ENCODE measurements at places on chromosomes 6 and 20.

- no peak for DNase-seq
These were observed 31.0 kb upstream of the ASIP start for GRCh38 chr20:34210271-34210670.

DNA sequence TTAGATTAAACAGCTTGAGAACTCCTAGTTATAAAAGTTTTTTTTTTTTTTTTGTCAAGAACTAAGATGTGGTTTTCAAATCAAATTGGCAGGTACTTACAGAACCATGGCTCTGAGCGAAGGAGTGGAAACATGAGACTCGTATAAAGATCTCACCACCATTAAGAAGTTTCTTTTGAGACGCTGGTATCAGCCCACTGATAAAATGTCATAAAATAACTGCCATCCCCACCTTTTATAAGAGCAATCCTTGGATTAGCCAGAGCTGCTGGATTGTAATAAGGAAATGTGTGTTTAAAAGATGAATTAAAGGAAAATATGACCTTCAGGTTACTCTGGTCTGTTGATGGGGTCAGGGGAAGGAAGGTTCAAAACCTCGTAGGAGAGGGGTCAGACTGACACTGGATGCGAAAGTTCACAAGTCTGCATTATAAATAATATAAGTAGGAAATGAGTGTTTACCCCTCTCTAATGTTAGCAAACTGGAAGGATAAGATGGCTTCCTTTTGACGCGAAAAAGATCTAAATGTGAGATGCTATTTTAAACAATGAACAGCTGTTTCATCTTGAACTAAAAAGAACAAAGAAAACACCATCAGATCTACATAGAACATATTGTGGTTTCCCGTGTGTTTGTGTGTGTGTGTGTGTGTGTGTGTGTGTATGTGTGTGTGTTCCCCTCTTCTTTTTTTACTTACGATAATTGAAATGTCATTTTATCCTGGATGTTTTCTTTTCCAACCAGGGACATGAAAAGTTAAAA is 386.8 kb upstream of the JAG1 start:
- DNase-seq: no peak

DNA sequence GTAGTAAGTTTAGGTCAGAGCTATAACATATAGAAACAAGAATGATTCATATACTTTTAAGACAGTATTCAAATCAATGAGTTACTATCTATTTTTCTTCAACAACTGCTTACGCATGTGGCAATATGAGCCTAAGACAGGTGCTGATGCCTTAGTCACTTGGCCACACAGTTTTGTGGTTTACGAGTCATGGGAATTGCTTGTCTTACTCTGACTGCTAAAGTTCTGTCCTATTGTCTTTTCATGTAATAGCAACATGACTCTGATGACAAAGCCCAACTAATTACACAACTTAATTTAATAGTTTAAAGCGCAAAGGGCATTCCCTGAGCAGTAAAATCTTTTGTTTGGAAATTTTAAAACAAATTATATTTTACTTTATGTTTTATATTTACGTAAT is 159.3 kb upstream of the CENPW start:
- DNase-seq: no peak

GRCh38 chr6:70394518-70395300 is 18.6 kb upstream of the FAM135A start:
- DNase-seq: no peak

DNA sequence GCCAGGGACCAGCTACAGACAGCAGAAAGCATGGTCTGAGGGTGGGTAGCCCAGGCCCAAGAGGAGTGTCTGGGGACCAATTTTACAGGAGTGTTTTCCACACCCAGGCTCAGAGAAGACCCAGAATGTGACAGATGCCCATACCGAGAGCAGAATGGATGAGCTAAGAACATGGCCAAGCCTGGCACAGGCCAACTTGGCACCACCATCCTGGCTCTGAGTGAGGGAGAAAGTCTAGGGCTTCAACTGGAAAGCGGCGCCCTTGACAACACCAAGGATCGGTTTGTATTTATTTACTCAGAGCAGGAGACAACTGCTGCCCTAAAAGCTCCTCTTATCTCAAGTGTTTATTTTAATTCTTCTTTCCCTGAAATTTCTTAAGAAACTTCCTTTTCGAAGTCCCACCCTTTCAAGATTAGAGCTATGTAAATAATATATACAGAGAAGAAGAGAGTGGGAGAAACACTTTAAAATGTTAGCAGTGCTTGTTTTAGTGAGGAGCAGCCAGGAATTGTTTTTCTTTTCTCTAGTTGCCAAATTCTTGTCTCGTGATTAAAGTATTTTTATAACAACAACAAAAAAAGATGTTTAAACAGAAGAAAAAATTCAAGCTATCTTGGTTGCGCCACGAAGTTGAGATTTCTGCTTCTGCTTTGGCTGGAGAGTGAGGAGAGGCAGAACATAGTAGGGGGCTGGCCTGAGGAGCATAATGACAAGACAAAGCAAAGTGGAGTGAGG is 16.2 kb downstream of the TNXB start:
- DNase-seq: no peak

DNA sequence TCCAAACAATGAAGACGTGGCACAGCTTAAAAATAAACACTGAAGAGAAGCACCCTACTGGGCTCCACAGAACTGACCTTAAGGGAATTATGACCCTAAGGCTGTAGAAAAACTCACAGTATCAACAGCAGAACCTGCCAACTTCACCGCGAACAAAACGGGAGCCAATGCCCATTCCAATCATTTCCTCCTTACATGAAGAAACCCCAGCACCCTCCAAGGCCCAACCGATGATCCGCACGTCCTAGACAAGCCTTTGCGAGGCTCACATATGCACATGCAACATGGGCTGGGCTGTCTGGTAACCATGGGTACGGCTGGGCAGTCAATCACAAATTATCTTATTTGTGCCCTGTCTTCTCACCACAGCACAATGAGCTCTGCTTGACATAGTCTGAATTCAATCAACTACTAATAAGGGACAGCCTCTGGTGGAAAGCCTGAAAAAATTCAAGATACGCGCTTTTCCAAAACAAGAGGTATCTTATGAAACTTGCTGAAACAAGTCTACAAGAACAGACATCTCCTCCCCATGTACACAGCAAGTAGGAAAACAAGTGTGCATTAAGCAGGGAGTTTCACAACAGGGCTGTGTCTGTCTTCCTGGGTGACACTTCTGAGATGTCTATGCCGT is 1.7 kb downstream of the DIDO1 start:
- no peak for DNase-seq

DNA sequence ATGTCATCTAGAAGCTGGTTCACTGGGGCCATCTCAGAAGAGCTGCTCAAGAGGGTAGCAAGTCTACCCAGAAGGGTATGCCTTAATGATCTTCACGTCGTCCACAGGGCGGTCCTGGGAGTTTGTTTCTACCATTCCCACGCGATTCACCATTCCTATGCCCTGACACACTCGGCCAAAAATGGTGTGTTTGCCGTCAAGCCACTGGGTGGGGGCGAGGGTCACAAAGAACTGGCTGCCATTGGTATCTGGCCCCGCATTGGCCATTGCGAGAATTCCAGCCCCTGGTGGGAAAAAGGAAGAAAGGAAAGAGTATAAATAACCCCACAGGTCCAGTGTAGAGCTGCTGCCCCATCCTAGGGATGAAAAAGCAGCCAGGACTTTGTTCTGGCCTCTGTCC is 16.5 kb upstream of the CPNE5 start:
- no peak for DNase-seq

DNA sequence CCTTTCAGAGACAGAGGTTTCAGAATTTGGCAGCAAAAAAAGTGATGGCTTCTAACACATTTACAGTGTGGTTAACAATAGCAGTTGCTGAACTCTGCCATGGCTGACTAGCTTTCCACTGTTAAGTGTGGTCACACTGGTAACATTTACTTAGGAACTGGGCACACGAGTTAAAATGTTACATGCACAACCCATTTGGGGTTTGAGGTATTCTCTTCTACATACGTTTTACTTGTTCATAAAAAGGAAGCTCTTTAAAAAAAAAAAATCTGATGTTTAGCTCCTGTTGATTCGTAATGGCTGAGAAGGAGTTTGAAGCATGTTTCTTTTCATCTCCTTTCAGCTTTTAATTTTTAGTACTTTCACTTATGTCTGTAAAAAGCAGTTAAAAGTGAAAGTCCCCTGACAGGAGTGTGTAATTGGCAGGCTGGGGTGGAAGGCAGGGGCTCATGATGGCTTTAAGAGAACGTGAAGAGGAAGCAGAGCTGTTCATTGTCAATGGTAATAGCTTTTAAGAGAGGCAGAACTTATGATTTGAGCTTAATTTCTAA is 245.9 kb downstream of the FARS2 start:
- DNase-seq: no peak

GRCh38 chr20:37276494-37277252 is 12.8 kb upstream of the MANBAL start:
- peak; percentile 87 for DNase-seq

GRCh38 chr6:25219917-25220278 is 59.3 kb upstream of the CARMIL1 start:
- no peak for DNase-seq

GRCh38 chr20:6184086-6184485 is 61.3 kb upstream of the FERMT1 start:
- DNase-seq: no peak

DNA sequence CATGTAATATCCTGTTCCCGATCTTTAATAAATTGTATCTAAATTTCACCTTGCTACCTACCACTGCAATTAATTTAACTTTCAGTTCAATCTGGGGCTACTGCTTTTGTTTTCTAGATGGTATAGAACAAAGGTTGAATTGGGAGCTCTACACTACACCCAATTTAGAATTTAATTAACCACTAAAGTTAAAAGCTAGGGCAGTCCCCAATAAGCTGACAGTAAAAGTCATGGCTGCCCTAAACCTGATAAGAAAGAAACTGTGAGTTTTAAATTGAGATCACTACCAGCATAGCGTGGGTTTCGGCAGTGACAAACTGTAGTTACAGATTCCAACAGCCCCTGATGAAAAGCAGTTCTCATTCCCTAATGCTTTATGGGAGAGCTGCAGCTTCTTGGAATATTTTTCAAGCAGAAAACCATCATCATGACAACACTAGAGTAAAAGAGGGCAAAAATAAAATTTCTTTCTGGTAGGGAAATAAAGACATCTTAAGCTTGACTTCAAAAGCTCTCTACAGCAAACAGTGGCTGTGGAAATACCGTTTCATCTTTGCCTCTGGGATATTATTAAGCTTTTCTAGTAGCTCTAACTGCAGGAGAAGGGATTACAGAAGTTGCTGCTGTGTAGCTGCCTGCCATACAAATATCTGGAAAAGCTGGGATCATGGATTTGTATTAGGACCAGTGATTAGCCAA is 1372.1 kb downstream of the EPHA7 start:
- DNase-seq: no peak

DNA sequence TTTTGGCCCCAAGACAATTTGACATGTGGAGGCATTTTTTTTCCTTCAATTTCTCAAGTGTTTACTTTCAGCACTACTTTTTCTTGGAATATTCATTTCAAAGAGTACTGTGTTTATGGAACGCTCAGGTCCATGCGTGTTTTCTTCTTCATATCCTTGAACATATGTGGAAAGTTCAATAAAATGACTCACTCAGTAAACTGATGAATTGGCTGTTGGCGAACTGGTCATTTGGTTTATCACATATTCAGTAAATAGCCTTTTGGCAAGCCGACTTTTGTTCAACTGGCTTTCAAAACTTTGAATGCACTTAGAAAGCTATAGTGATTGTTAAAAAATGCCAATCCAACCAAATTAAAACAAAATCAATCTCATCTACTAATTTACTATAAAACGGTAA is 964.6 kb upstream of the SLC35B3 start:
- no peak for DNase-seq

- DNase-seq: no peak
These were observed 213.6 kb upstream of the PLCB4 start for GRCh38 chr20:8855315-8855714.

GRCh38 chr6:87918461-87918941 is 129.1 kb upstream of the SPACA1 start:
- DNase-seq: peak; percentile 59

DNA sequence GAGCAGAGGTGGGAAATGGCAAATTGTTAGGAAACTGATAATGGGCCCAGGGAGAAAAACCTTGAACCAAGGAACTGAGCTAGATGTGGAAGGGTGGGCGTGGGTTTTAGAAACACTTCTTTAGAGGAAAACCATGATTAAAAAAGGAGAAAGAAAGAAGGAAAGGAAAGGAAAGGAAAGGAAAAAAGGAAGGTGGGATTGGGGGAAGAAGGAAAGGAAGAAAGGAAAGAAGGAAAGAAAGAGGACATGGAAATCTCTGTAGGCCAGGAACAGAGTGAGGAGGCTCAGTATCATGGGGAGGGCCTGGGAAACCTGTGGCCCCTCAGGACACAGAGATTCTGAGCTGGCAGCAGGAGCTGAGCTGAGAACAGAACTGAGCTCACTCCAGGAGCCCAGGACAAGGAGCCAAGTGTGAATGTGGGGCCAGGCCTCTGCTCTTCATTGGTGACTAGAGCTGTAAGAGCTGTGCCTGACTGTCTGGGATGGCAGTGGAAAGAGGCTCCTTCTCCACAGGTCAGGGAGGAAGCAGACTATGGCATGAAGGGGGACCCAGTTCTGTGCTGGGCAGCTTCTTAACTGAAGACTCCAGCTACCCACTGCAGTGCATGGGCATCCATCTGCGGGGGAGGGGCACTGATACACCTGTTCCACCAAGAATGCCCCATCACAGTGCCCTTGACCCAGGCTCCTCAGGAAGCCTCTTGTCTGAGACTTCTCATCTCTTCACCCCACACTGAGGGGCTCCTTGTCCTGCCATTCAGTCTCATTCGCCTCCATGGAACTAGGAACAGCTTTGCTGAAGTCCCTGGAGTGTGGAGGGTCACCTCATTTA is 116.1 kb upstream of the BACH2 start:
- DNase-seq: no peak

- no peak for DNase-seq
These were observed 599.2 kb downstream of the COL12A1 start for GRCh38 chr6:74606582-74607071.

DNA sequence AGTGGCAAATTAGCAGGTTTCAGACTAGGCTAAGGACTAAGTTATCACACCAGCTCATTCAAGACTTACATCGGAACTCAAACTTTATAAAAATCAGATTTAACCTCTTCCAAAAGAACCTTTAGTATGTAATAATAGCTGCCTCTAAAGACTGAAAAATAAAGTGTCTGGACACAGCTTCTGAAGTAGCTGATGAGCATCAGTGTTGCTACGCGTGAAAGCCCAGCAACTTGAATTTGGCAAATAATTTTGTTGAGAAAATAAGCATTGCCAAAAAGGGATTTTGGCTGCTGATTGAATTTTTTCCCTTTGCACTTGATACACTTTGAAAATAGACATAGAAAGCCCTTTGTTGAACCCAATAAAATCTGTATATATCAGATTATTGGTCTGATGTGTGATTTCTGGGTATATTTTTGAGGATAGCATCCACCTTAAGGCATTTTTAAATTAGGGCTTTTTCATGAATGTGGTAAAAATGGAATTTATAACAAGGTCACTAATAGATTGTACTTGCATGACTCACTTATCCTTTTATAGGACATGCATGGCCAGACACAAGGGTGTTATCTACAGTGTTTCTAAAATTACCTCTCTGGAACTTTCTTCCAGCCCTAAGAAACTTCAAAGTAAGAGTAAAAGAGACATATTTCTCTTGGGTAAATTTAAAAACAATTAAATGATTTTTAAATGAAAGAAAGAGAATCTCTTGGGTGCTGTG is 350.4 kb downstream of the TENT5A start:
- no peak for DNase-seq
